ENCODE measurements at places on chromosomes 5 and 9.

- peak; percentile 93 for DNase-seq
Observed at GRCh38 chr9:125558453-125559092, 148.4 kb downstream of the MAPKAP1 start.

DNA sequence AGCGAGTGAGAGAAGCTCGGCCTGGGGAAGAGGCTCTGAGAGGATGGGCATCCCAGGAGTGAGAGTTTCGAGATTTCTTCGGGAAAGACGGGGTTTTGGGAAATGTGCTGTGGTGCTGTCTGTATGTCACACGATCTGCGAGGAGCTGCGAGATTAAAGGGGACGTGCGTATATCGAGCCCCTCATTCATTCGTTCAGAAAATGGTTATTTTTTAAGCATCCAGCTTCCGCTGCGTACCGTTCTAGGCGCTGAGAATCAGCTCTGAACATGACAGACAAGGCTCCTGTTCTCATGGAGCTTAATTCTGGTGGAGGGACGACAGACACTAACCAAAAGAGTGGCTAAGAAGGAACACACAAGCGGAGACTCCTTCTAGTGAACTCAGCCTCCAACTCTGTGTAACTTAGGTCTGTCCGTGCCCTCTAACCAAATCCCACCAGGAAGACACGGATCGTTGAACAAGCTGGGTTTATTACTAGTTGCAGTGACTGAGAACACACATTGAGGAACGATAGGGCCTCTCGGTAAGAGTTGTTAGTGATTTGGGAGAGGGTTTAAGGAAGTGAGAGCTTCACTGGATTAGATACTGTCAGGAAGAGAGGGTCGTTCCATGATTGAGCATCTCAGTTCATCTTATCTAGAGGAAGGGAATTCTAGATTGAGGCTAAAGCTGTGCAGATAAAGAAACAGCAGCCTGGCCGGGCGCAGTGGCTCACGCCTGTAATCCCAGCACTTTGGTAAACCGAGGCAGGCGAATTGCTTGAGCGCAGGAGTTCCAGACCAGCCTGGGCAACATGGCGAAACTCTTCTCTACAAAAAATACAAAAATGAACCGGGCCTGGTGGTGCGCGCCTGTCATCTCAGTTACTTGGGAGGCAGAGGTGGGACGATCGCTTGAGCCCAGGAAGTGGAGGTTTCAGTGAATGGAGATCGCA is 1.0 kb upstream of the FBXW11 start:
- DNase-seq, result no peak

- DNase-seq, result no peak
Observed at GRCh38 chr5:173730632-173731298, 114.3 kb upstream of the BOD1 start.

DNA sequence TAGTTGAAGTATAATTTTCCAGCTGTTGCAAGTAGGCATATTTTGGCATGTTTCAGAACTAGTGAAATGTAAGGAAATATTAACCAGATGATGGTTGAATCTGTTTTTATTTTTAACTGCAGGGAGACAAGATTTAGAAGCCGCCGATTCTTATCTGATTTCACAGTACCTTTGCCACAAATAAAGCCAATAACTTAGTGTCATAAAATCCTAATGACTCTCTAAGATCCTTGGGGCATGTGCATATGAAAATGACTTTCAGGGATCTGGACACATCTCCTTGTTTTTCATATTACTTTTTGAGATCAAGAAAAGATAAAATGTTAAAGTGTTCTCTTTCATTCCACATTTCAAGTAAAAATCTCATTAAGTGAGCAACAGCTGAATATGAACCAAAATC is 125.8 kb upstream of the CNTLN start:
- no peak for DNase-seq

GRCh38 chr9:77952635-77953328 is 78.8 kb downstream of the GNAQ start:
- DNase-seq, result no peak

DNA sequence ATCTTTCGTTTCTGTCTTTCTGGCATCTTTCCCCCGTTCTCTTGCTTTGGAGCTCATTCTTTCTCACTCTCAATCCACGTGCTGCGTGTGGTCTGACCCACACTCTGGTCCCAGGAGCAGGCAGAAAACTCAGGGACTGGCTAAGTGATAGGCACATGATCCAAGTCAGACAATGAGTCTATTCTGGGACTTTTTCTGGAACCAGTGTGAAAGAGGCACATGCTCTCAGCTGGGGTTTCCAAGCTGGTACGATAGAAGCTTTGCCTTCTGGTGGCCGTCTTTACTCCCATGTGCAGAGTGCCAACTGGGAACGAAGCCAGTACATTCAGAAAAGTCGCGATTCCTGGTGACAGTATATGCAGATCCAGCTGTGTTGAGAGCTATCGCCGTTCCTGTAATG is 94.4 kb downstream of the PDZD2 start:
- DNase-seq, result peak; percentile 32

GRCh38 chr9:14256588-14256987 is 57.4 kb downstream of the NFIB start:
- DNase-seq, result no peak

- DNase-seq, result no peak
Observed at GRCh38 chr5:157659868-157660660, 7.8 kb upstream of the SOX30 start.

DNA sequence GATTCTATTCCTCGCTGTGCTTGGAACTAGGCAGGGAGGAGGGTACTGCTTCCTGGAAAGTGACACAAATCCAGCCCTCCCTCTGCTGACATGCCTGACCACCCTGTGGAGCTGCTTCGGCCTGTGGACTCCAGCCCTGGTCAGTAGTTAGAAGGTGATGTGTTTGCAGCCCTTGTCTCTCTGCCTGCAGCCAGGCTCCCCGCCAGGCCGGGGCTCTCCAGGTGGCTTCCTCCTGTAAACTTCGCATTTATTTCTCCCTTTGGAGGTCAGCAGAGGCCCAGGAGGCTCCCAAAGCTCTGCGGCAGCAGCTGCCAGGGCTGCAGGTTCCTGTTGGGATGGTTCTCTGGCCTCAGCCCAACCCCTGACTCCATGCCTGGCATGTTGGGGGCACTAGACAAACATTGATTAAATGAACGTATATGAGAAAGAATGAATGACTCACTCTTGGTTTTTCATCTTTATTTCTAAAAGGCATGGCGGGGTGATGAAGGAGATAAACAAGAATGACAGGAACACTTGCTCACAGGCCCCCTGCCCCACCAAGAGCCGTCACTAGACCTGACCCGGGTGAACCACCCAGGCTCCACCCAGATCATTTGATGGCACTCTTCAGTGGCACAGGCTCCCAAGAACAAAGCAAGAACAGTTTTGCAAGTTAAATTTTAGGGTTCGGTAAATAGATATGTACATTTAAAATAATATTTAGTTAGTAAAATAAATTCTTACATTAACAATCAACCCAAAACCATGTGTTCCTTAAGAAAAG is 8.4 kb upstream of the IRX2 start:
- DNase-seq, result no peak

DNA sequence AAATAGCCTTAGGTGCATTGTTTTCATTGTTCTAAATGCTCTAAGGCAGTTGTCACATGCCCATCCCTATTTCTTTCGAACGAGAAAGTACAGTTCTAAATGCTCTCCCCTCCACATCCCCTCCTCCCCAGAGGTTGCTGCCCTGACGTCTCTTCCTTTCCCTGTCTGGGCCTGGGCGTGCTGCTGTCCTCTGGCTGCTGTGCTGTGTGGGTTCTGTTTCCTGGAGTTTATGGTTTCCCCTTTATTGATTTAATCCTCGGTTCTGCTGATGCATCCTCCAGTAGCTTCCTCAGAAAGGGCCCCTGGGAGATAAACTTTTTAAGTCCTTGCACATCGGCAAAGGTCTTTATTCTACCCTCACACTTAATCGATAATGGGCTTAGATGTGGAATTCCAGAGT is 48.8 kb downstream of the MVB12B start:
- no peak for DNase-seq

- no peak for DNase-seq
Observed at GRCh38 chr5:5755888-5756287, 333.4 kb downstream of the ICE1 start.

- DNase-seq, result no peak
Observed at GRCh38 chr5:83921666-83922193, 201.1 kb upstream of the HAPLN1 start.

- DNase-seq, result peak; percentile 19
Observed at GRCh38 chr5:78781611-78782286, 133.2 kb upstream of the LHFPL2 start.

GRCh38 chr9:32863291-32863690 is 80.0 kb downstream of the TMEM215 start:
- no peak for DNase-seq

- DNase-seq, result no peak
Observed at GRCh38 chr5:59079622-59080620, 497.0 kb downstream of the RAB3C start.

- DNase-seq, result no peak
Observed at GRCh38 chr5:81065492-81065891, 105.3 kb downstream of the RASGRF2 start.

- DNase-seq, result no peak
Observed at GRCh38 chr9:3936520-3937235, 363.2 kb downstream of the GLIS3 start.

GRCh38 chr5:68739752-68740151 is 354.1 kb upstream of the SLC30A5 start:
- DNase-seq, result no peak

GRCh38 chr9:120465685-120466407 is 114.1 kb downstream of the CDK5RAP2 start:
- no peak for DNase-seq

GRCh38 chr9:99385814-99386279 is 163.8 kb downstream of the SEC61B start:
- no peak for DNase-seq

GRCh38 chr9:504921-505740 is 290.5 kb downstream of the DOCK8 start:
- no peak for DNase-seq

DNA sequence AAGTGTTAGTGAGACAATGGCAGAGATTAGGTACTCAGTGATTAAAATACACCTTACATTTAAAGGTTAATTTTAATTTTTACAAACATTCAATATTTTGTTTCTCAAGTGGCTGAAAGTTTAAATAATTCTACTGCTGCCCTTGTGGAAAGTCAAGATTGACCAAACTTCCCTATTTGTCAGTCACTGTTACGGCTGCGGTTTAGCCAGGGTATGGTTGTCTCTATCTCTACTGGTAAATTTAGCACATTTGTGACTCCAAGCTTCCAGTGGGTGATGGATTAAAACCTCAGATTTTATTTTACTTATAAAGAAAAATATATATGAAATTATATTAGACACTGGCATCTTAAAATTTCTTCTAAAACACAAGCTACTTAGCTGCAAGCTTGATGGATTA is 368.4 kb downstream of the CDH18 start:
- no peak for DNase-seq

GRCh38 chr5:38669361-38669880 is 113.0 kb upstream of the LIFR start:
- no peak for DNase-seq

- DNase-seq, result no peak
Observed at GRCh38 chr5:31397926-31398557, 133.9 kb downstream of the DROSHA start.

DNA sequence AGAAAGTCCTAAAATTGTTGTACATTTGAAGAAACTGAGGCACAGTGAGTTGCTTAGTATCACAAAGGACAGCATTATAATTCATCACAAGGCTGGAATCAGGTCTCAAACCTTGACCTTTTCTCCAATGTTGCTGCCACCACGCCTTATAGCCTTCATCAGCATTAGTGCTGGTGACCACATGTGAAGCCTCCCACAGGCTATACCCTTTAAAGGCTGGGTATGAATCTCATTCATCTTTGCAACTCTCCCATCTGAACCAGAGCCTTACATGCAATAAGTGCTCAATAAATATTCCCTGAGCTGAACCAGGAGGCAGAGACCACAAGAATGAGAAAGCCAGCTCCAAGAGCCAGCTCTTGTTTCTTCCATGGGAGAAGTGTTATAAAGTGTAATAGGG is 104.7 kb downstream of the SPOCK1 start:
- DNase-seq, result no peak

DNA sequence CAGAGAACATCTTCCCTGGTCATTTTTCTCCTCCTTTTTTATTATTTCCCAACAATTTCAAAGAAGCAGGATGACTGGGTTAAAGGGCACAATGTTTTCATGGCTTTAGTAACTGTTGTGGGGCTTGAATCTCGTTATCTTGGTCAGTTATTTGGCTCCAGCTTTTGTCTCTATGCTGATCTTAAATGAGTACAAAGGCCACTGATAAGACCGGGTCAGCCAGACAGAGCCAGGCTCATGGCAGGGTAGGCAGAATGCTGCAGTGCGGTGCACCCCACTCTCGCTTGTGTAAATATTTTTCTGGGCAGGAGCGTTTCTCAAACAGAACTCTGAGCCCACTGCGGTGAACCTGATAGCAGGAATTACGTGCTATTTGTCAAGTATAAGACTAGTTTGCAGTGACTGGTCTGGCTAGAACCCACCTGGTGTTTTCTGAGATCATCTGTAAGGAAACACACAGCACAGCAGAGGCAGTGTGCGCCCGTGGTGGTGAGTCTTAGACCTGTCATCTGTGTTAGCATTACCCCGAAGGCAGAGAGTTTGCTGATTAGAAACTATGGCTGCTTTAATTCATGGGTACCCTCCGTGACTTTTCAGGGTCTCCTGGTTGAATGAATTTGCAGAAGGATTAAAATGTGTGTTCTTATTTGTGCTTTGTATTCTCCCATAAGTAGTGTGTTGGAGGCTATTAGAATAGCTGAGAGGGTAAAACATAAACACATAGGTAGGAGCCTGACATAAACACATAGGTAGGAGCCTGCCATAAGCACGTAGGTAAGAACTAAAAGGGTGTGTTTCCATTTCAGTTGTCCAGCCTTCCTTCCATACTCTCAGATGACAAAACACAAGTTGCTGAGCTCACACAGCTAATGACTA is 158.6 kb upstream of the DMRT1 start:
- no peak for DNase-seq

GRCh38 chr5:44574678-44575077 is 185.5 kb upstream of the FGF10 start:
- DNase-seq, result no peak

GRCh38 chr9:114289571-114290481 is 33.1 kb upstream of the ORM1 start:
- DNase-seq, result no peak

GRCh38 chr5:173764332-173765028 is 123.7 kb upstream of the CPEB4 start:
- DNase-seq, result no peak

- peak; percentile 70 for DNase-seq
Observed at GRCh38 chr5:135894276-135894675, 1.4 kb downstream of the IL9 start.

- DNase-seq, result no peak
Observed at GRCh38 chr9:74528207-74528606, 31.1 kb downstream of the RORB start.

GRCh38 chr5:11076945-11077613 is 316.0 kb upstream of the DAP start:
- no peak for DNase-seq

- peak; percentile 97 for DNase-seq
Observed at GRCh38 chr5:160506006-160507004, 84.7 kb downstream of the PTTG1 start.

Data from spinal cord (tissue), 10 donors.